ENCODE measurements at places on chromosomes 7 and 10. TPM values are rescaled to one million over a fixed set of nuclear protein-coding genes. Genes with fewer than 3 reads are reported as not detected.

C10orf143 gene
- total RNA-seq: 1.3 TPM

GPER1 gene
- total RNA-seq: 2.8 TPM

SPDYE8 gene
- total RNA-seq: not detected

BEND7 gene
- total RNA-seq: 17.4 TPM

CHST3 gene
- 18.5 TPM for total RNA-seq

CALCR gene
- not detected for total RNA-seq

TRIM50 gene
- 0.30 TPM for total RNA-seq

DNA sequence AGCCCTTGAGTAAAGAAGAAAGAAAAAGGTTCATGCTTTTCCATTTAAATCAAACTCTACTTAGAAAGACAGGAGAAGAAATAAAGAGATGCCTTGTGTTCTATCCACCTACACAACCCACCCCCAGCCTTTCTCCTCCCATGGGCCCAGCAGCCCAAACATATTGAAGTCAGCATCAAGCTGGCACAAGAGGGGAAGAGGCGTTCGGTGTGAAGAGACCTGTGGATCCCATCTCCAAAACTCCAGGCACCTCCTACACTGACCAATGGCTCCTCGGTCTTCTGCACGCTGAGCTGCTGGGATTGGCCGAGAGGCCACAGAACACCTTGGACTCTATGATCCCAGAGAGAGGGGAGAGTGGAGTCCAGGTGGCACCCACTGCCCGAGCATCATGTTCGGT is 66.0 kb upstream of the CELF2 start:
- no peak for DNase-seq

DNA sequence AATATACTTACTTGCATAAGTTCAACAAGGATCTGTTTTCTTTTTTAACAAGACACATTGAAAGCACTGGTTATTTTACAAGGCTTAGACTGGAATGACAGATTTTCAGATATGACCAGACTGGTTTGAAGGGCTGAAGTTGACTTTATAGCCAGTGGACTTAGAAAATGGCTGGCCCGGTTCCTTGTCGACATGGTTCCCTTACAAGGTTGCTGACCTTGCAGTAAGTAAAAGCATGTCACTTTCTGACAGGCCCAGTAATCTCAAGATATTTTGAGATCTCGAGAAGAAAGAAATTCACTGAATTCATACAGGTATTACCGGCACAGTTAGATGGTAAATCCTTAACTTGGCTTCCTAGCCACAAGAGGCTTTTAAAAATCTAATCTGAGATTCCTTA is 136.5 kb downstream of the COBL start:
- no peak for DNase-seq

DNA sequence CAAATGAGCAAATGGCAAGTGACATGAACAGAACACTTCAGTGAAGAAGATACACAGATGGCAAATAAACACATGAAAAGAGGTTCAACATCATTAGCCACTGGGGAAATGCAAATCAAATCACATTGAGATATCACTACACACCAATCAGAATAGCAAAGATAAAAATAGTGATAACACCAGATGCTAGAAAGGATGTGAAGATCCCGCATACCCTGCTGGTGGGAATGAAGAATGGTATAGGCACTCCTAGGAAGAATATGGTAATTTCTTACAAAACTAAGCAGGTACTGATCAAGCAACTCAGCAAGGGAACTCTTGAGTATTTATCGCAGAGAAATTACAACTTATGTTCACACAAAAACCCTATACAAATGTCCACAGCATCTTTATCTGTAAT is 11.2 kb downstream of the LAMB4 start:
- DNase-seq: no peak

DNA sequence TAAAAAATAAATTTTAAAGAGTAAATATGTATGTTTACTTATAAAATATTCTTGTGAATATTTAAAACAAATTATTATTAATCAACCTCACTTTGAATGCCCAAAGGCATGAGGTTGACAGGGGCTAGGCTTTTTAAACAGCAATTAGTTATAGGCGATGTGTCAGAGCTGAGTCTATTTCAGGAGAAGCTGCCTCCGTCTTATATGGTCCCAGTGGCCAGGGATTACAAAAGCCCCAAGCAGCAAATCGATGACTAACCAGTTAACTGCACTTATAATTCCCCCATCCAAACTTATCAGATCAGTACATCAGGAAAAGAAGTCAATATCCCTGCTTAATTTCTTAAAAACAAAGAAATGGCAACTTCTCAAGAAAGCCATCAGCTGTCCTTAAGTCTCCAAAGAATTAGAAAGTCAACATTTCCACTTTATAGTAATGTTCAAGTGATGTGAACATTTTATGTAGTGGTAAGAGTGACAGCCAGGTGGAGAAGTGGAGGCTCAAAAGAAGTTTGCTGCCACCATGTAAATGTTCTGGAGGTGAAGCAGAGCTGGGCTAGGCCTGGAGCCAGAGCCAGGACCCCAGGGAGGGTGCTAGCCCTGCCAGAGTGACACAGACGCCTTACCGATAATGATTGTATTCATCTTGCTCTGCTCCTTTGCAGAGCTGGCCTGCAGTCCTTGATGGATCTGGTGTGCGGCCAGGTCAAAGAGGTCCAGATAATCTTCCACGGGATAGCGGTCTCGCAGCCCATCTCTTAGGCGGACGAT is 51.5 kb downstream of the CHST15 start:
- DNase-seq: no peak

DNA sequence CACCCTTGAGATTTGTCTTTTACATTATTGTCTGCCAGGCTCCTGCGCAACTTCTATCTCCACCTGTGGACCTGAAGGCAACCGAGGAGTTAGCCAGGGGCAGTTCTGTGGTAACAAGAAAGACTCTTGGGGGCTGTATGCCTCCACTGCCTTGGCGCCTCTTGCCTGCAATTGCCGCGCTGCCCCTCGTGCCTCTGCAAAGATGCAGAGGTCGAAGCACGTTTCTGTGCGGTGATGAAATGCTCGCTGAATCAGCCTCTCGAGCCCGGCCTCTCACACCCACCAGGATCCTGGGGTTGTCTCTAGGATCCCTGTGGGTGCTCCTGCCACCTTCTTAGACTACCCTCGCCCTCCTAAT is 486 bp upstream of the LHFPL3 start:
- DNase-seq: no peak

GRCh38 chr7:79377097-79377496 is 76.4 kb downstream of the MAGI2 start:
- no peak for DNase-seq

DNA sequence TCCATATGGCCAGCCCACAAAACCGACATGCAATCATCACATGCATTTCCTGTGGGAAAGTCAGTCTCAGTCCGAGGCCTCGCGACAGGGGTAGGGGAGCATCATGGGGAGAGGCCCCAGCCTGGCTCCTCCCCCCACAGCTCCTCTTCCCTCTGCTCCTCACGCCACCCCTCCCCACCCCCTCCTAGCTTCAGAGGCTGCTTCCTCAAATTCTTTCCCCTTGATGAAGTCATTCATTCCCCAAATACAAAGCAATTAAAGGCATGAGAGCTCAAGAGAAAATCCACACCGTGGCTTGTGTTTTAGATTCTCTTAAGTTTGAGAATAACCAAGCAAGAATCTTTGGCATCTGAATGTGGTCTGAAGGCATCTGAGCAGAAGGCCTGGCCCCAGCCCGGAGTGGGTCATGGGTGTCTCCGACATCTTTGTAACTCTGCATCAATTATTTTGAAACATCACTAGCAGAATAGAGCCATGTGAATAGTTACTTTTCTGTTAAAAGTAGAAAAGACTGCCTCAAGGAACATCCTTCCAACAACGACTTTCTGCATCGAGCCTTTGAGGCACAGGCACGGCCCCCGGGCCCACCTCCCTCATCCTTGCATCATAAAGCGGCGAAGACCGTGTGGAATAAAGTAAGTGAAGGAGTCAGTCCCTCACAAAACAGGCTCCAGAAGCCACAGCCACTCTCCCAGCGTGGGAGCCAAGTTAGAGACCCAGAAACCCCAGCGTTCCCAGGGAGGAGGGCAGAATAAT is 90.9 kb downstream of the DIP2C start:
- DNase-seq: peak; percentile 20

GRCh38 chr10:90856261-90856660 is 1.6 kb downstream of the HTR7 start:
- no peak for DNase-seq

GRCh38 chr7:16026253-16027020 is 340.0 kb upstream of the MEOX2 start:
- DNase-seq: peak; percentile 50

DNA sequence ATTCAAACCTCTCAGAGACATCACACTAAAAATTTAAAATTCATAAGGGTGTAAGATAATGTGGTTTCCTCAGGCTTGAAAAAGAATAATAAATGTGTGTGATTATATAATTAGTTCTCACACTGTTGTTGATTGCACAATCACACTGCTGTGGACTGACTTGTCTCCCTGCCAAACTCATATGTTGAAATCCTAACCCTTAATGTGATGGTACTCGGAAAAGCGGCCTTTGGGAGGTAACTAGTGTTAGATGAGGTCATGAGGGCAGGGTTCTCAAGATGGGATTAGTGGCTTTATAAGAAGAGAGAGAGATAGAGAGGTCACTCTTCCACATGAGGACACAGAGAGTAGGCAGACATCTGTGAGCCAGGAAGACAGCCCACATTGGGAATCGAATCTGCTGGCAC is 128.5 kb upstream of the COL1A2 start:
- DNase-seq: no peak
